Right ventricle myocardium inferior (tissue), 1 donor: ENCODE measurements at places on chromosomes 13 and 19.
A peak's percentile ranks its signal among the peaks of the same experiment; 100 is the strongest.

DNA sequence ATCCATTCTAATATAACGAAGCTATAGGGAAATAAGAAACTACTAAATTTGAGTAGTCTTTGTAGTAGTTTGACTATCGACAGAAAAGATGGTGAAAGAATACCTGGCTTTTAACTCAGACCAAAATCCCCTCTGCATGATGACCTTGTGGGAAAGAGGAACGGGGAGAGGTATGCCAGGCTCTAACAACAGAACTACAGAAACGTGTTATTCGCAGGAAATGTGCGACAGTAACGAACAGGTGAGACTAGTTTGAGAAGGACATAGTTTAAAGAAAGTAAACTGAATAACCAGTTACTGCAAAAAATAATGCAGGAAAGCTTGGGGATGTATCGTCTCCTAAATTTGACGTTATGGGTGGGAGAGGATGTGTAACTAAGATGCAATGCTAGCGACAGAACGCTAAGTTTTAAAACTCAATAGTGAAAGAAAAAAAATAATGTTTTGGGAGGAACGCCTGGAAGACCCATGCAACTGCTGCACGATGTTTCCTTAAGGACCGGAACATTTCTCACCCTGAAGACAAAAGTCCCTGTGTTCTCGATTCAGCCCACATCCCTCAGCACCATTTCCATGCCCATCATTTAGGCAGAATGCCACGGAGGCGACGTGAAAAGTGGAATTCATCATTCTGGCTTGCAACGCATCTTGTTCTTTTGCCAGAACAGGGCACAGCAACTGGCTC, 1.6 kb upstream of the RAP2A start:
- DNase-seq, result no peak

- no peak for DNase-seq
These were observed 3.3 kb downstream of the VSTM2B start for GRCh38 chr19:29528946-29529645.

DNA sequence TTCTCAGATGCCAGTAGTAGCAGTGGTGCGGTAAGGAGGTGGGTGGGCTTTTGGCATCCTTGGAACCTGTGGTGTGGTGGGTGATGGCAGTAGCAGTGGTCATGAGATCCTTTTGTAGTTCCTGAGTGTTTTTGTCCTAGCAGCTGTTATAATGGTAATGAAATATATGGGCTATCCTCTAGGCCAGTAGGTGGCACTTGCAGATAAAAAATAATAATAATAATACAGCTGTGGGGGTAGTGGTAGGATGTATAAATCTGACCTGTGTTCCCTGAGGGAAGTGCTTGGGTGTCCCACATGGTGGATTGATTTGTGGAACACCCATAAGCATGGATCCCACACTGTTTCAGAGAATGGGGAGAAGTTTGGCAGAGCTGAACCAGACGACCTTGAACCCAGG, 334.0 kb downstream of the SLITRK5 start:
- DNase-seq, result no peak

DNA sequence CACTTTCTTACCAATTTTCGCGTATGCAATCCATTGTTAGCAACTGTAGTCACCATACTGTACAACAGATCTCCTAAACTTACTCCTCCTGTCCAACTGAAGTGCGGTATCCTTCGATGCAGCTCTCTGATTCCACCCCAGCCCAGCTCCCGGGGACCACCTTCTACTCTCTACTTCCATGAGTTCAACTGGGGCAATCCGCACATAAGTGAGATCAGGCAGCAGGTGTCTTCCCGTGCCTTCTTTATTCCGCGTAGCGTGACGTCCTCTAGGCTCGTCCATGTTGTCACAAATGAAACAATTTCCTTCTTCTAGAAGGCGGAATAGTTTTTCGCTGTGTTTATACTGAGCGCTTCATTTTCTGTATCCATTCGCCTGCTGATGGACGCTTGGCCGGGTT, 8.4 kb downstream of the LILRB1 start:
- DNase-seq, result no peak

DNA sequence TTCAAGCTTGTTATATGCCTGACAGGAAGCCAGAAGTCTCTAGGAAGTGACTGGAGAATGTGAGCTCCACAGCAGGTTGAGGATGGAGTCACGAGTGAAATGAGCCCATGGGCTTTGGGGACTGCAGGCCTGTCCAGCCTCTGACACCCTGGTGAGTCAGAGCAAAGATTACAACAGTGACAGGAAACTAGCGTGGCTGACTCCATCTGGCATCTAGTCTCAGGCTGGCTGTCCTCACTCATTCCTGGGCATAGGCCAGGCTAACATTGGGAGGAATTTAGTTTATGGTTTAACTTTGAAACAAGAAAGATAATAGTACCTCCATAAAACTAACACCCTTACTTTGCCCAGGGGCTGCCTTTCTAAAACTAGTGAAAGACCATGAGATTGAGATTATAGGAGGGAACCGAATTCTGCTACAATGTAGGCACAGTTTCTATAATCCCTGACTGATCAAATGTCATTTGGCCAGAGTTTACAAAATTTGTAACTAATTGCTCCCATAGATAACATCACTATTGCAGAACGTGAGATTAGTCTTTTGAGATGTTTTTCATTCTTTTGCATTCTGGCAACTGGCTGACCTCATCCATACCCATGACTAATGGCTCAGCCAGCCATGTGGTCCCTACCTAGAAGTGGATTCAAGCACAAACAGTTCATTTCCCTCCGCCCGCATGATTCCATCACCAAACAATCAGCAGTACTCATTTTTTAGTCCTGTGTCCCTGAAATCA, 28.4 kb downstream of the PSG1 start:
- DNase-seq, result no peak

GRCh38 chr13:23344931-23345595, 88.4 kb downstream of the SACS start:
- DNase-seq, result no peak

DNA sequence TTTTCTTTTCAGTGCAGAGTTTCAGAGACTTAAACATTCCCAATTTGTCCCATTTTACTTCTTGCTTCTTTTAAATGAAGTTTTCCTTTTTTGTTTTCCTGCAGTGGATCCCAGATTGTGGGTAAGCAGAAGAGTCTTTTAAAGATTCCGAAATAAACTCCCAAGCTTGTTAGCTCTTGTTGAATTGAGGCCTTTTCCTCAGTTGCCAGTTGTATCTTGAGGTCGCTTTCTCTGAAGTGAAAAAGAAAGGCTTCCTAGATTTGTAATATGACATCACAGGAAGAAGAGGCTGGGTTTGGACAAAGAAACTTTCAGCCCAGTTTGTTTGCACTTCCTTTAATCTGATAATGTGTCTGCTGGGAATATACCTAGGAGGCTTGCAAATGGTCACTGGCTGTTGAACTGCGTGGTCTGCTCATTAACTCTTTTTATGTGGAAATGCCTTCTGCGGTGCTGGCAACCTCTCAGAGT, at the start of gene LPAR6:
TSS of gene LPAR6 (minus strand) at position 233 of the 471 bp plus-strand sequence. CDS start 690 bp downstream, outside the sequence.
- DNase-seq, result no peak

DNA sequence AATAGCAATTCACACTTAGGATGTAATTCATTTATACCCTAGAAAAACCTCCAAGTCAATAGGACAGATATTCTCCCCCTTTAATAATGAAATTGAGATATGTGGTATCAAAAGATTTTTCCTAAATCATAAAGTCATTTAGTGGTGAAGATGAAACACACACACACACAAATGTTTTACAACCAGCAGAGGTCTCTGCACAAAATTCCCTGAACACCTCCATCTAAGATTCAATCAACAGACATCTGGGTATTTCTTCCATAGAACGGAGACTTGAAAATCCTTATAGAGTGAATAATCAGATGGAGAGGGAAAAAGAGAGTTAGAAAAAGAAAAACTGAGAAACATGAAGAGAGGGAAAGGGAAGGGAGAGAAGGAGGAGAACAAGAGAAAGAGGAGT, 52.8 kb downstream of the MYCBP2 start:
- DNase-seq, result no peak

GRCh38 chr13:23771552-23771951, 117.6 kb downstream of the MIPEP start:
- no peak for DNase-seq

- no peak for DNase-seq
These were observed 1.3 kb downstream of the TSKS start for GRCh38 chr19:49761625-49762311.

- DNase-seq, result no peak
These were observed 20.4 kb downstream of the RBM26 start for GRCh38 chr13:79385694-79386093.

- DNase-seq, result no peak
These were observed 4.1 kb downstream of the DAZAP1 start for GRCh38 chr19:1411255-1412191.

DNA sequence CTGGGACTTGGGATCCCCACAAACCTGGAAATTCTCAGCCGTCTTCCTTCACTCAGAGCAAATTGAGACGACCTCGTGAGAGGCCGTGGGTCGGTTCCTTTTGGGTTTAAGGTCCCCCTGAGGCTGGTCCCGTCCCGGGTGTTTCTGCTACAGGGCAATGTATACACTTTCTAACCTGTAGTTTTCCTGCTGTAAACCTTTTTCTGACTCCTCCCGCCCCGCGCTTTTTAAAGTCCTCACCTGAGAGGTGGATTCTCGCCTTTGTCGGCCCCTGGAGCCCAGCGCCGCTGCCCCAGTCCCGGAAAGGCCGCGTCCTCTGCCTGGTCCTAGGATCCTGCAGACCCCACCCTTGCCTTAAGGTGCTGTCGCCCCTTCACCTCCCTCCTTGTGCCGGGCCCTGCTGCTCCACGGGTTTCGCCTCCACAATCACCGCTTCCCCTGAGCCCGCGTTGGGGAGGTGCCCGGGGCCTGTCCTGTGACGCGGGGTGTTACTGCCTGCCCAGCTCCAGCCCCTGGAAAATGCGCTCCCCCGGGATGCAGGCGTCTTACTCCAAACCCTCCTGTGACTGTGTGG, 391 bp downstream of the ZNF761 start:
- DNase-seq, result peak; percentile 68

DNA sequence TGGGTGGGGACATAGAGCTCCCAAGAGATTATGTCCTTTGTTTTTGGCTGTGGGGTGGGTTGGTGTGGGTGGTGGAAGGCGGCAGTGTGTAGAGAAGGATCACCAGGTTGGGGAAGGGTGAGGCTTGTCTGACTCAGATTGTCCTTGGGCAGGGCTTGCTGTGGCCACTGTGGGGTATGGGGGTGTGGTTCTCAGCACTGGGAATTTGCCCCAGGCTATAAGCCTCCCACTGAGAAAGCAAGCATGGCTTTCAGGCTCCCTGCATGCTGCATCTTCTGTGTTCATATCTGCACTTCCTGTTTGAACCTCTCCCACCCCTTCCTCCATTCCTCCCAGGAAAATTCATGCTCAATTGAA, 34.9 kb downstream of the DNAJC15 start:
- DNase-seq, result no peak

- no peak for DNase-seq
These were observed 9.8 kb downstream of the FZR1 start for GRCh38 chr19:3515891-3516422.

GRCh38 chr19:41144403-41144802, 30.2 kb downstream of the CYP2F1 start:
- peak; percentile 85 for DNase-seq

DNA sequence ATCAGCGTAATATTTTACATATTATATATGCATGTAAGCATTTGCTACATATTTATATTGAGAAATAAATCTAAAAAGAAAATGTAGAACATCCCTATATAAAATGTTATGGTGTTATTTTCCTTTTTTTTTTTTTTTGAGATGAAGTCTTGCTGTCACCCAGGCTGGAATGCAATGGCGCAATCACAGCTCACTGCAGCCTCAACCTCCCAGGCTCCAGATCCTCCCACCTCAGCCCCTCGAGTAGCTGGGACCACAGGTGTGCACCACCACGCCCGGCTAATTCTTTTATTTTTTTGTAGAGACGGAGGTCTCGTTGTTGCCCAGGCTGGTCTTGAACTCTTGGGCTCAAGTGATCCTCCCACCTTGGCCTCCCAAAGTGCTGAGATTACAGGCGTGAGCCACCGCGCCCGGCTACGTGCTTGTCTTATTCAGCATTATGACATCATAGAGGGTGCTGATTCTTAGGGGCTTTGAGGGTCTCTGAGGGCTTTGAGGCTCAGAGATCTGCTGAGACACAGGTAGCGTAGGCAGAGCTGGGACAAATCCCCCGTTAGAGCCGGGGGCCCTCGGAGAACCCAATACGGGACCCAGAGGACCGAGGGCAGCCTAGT, 101.9 kb downstream of the GADD45B start:
- no peak for DNase-seq

DNA sequence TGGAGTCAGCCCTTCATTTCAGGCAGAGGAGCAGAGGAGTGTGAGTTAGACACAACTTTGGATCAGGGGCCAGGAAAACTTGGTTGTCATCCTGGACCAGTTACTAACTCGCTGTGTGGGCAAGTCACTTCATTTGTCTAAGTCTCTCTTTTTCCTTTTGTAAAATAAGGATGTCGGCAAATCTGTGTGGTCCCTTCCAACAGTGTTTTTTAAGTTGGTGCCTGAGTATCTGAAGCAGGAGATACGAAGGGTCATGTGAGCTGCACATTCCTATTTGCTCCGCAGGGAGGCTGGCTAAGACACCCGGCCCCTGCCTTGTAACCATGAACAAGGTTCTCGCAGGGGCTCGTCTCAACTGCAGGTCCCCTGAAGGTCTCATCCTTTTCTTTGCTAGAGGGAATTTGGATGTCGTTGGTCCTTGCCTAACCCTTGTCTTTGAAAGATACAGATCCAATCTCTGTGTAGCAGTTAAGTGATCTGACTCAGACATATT, 64.3 kb downstream of the LRCH1 start:
- DNase-seq, result no peak

DNA sequence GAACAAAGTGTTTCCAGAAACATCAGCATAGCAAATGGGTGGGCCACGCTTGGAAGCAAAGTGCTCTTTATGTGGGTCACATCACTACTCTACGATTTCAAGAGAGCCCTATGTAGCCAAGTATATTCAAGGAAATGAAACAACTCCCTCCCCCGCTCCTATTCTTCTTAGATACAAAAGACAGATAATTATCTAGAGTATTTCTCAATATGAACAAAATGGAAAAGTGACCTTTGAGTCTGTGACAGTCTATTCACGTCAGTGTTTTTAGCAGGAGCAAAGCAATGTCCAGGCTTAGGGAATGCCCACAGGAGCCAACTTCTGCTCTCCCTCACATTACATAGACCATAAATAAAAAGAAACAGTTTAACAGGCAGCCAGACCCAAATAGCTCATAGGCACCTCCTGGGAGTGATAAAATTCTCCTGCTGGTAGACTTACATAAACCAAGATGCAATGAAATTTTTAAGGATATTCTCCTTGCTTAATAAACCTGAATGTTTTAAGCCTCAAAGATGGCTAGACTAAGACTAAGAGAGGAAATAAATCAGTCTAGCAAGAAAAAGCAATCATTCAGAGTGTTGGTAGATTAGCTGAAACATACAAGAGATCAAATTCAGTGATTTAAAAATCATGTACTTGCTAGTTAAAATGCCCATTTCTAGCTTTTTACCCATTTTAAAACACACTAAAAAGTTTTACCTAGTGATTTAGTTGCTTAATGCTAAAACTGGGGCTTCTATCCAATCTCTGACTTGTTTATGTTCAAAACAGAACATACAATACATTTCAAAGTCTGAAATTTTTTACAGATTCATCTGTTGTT, 182.8 kb downstream of the RGCC start:
- DNase-seq, result no peak

- no peak for DNase-seq
These were observed 288.2 kb downstream of the COG6 start for GRCh38 chr13:39943711-39944110.
